Stimulated activated CD8-positive, alpha-beta memory T cell treated with anti-CD3 and anti-CD28 coated beads, Interleukin-4, amount 100 ng/mL, for 48 hours (primary cell): ENCODE measurements at places on chromosomes 13 and 19.

DNA sequence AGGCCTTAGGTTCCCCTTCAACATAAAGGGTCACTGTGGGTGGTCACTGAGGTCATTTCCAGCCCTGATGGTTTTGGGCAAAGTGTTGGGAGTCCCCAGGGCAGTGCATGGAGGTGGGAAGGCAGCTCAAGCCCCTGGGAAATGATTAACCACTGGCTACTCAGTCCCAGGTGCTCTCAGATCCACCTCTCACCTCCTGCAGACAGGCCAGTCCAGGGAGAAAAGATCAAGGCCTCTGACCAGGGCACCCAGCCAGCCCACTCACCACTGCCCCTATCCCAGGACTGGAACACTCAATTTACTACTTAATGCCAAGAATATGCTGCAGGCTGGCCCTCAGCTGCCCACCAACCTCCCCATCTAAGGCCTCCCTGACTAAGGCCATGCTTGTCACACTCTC, 1307.9 kb downstream of the UQCRFS1 start:
- no peak for DNase-seq

GRCh38 chr19:47644199-47644598, 35.3 kb downstream of the BICRA start:
- DNase-seq: no peak

DNA sequence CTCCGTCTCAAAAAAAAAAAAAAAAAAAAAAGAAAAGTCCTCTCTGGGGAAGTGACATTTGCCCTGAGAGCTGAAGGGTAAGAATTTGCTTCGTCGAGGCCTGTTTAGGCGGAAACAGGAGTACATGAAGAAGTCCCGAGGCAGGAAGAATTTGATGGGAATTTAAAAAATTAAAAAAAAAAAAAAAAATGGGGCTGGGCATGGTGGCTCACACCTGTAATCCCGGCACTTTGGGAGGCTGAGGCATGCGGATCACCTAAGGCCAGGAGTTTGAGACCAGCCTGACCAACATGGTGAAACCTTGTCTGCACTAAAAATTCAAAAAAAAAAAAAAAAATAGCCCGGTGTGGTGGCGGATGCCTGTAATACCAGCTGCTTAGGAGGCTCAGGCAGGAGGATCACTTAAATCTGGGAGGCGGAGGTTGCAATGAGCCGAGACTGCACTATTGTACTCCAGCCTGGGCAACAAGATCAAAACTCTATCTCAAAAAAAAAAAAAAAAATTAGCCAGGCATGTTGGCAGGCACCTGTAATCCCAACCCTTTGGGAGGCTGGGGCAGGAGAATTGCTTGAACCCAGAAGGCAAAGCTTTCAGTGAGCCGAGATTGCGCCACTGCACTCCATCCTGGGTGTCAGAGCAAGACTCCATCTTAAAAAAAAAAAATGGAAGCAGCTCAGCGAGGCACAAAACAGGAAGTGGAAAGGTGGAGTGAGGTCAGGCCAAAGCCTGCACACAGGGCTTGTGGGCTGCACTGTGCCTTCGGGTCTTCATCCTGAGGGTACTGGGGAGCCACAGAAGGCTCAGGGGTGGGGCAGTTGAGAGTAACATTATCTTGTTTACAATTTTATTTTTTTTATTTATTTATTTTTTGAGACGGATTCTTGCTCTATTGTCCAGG, 4.9 kb downstream of the BAX start:
- DNase-seq: no peak

DNA sequence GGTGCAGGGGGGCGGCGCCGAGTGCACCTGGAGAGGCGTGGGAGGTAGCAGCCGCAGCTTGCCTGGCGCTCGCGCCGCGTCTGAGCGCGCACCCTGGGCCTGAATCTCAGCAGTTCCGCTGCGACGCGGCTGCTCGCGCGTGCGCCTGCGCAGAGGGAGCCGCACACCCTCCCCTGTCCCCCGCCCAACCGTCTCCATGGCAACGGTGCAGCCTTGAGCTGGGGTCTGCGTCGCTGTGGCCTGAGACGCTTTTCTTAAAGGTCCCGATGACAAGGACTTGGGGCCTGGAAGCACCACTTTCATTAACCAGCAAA, at the start of gene PNMA8B:
Gene PNMA8B (minus strand): TSS at position 82 of the 314 bp plus-strand sequence. CDS start 402 bp downstream, outside the sequence.
- DNase-seq: peak; percentile 47

- DNase-seq: no peak
Observed at GRCh38 chr13:113863524-113864272, at the start of gene GAS6. Gene GAS6, minus strand, starts transcription at chr13:113864076. Its CDS starts 156 bp downstream, at chr13:113863920.

- no peak for DNase-seq
Observed at GRCh38 chr19:56312342-56312741, 2.3 kb downstream of the ZSCAN5A start.

GRCh38 chr13:41006306-41006705, 12.8 kb downstream of the ELF1 start:
- no peak for DNase-seq

GRCh38 chr13:94656766-94657165, 55.1 kb downstream of the GPR180 start:
- peak; percentile 32 for DNase-seq

DNA sequence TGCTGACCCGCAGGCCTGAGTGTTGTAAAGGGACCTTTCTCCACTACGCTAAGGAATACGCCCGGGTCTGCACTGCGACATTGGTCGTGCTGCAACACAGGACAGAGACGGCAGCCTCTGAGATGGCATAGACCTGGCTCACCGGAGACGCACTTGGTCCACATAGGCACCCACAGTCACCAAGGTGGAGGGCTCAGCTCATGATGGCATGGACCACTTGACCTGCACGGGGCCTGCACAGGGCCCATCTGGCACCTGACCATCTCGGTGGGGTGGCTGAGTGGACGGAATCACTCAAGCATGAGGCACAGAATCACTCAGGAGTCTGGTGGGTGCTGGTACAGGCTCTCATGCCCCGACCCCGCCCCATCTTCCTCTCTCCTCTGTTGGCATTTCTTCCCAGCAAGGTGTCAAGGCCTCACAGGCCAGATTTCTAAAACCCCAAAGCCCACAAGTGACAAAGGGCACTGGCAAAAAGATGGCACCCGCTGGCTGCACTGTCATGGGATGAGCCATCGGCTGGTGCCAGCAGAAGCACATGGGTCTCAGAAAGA, 45.9 kb downstream of the TSHZ3 start:
- no peak for DNase-seq

DNA sequence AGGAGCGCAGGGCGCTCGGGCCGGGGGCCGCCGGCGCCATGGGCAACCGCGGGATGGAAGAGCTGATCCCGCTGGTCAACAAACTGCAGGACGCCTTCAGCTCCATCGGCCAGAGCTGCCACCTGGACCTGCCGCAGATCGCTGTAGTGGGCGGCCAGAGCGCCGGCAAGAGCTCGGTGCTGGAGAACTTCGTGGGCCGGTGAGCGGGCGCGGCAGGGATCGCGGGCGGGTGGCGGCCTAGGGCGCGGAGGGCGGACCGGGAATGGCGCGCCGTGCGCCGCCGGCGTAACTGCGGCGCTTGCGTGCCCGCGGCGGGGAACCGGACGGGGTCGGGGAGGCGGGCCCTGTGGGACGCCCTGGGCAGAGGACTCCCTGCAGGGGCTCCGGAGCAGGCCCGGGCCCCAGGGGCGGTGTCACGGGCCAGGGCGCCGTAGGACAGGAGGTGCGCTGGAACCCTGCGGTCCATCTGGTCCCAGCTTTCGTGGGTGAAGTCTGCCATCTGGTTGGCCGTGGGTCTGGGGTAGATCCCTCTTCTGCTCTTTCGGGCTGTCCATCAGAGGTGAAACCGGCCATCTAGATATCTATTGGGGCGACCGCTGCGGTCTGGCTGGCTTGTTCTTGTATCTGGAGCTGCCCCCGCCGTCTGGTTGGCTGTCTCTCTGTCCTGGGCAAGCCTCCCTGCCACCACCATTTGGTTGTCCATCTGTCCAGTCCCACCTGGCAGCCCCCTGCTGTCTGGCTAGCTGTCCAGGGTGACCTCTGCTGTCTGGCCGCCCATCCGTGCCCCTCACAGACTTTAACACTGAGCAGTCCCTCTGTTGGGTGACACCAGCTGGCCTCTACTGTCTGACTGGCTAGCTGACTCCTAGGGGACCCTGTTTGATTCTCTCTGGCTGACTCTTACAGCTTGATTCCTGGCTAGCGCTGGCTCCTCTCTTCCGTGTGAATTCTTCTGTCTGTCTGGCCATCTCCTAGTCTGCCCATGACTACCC, 622 bp downstream of the DNM2 start:
- DNase-seq: peak; percentile 68

DNA sequence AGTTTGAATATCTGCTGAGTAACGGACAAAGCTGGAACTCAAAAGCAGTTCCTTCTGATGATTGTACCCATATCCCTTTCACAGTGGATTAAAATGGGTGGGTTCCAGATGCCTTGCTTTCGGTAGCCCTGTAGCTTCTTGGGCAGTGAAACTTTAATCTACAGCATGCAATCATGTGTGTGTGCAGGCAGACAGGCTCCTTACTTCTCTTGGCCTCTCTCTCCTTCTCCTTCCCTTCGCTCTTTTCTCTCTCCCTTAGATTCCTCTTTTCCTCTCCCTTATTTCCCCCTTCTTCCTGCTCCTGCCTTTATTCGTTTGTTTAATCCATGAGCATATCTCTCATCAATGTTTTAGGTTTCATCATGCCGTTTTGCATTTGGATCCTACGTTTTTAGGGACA, 8.1 kb downstream of the DGKH start:
- DNase-seq: no peak

GRCh38 chr13:57632276-57633140, 964 bp downstream of the PCDH17 start:
- DNase-seq: no peak

DNA sequence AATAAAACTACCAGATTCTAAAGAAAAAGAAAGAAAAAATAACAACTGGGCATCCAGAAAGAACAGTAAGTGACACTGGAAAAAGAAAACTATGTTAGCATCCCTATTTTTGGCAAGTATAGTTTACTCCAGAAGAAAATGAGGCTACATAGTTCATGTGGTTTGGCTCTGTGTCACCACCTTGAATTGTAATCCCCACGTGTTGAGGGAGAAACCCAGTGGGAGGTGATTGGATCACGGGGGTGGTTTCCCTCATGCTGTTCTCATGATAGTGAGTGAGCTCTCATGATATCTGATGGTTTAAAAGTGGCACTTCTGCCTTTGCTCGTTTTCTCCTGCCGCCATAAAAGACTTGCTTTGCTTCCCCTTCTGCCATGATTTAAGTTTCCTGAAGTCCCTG, 76.9 kb downstream of the ITGBL1 start:
- peak; percentile 25 for DNase-seq

DNA sequence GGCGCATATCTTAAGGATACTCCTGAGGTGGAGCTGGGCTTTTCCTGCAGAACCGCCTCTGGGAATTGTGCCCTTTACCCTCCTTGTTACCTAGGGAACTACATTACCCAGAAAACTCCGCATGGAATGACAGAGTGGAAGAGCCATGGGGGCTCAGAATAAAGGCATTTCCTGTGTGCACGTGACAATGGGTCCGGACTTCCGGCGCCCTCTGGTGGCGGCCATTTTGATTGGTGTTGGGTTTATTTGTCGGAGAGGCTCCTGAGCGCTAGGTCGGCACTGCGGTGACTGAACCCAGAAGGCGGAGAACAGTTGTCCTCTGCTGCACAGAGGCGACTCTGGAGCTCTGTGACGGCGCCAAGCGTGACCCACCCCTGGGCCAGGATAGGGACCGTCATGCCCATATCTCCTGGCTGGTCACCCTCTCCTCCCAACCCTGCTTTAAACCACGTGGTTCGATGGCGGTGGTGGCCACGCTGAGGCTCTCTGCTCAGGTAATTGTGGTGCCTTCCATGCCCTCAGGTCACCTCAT, at the start of gene ZNF587B:
Gene ZNF587B (plus strand): TSS at position 229 of the 532 bp plus-strand sequence. CDS start 230 bp downstream, at position 459.
- peak; percentile 65 for DNase-seq

- no peak for DNase-seq
Observed at GRCh38 chr19:4606921-4607678, 32.2 kb upstream of the TNFAIP8L1 start.

GRCh38 chr13:27636589-27637288, 15.0 kb downstream of the POLR1D start:
- DNase-seq: no peak

GRCh38 chr19:795073-795611, 2.1 kb upstream of the PTBP1 start:
- no peak for DNase-seq

- DNase-seq: no peak
Observed at GRCh38 chr13:113064000-113064533, 41.5 kb upstream of the F7 start.

DNA sequence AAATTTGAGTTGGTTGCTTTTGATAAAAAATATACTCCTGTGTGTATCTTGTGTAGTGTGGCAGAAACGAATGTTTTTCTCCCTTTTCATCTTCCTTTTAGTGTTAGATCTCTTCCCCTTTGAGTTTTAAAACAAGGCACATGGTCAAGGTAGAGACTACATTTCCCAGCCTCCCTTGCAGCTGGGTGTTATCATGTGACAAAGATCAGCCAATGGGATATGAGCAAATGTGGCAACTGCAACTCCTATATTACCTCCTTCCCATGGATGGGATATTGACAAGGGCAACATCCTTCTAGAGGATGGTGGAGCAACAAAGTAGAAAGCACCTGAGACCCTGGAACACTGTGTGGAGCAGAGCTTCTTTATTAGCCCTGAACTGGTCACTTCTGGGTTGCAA, 42.4 kb downstream of the ADGRE3 start:
- DNase-seq: peak; percentile 25

DNA sequence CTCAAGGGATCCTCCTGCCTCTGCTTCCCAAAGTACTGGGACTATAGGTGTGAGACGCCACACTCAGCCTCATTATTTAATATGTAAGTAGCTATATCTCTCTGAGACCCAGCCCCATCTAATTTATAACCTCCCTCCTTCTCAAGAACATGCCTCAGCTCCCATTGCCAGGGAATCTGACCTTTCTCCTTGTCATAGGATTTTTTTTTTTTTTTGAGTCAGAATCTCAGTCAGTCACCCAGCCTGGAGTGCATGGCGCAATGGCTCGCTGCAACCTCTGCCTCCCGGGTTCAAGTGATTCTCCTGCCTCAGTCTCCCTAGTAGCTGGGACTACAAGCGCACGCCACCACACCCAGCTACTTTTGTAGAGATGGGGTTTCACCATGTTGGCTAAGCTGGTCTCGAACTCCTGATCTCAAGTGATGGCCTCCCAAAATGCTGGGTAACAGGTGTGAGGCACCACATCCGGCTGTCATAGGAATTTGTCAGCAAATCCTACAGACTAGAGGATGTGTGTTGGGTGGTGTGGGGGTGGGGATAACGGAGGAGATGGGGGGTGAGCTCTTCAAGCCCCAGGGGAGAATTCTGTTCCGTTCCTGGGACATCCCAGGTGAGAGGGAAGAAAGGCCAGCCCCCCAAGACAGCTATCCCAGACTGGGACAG, 5.1 kb upstream of the EPS8L1 start:
- no peak for DNase-seq
